ENCODE measurements at places on chromosomes 3 and 15.

GRCh38 chr15:63112871-63113270, 8.8 kb upstream of the LACTB start:
- DNase-seq: no peak

DNA sequence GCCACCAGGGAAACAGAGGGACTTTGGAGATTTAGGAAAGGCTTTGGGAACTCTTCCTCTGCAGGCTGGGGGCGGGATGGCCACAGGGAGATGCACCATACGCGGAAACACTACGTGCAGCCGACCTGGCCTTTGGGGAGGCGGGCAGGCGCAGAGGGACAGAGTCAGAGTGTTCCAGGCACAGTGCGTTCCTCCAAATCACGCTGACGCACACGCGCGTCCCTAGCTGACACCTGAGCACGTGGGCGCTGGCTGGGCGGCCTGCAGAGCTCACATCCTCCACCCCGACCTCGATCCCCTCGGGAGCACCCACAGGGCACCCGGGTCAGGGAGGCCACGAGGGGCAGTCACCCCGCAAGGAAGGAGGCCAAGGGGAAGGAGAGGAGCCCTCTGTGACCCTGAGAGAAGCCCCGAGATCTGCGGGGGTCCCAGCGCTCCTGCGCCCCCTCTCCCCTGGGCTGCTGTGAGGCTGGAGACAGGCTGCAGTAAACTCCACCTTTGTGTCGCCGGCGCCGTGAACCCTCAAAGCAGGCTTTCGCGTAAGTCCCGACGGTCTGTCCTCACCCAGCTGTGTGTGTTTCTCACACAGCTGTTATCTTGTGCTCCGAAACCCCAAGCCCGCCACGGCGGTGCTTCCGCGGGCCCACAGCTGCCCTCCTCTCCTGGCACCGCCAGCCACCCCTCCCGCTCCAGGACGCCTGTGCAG, 196.3 kb downstream of the OCA2 start:
- DNase-seq: no peak

DNA sequence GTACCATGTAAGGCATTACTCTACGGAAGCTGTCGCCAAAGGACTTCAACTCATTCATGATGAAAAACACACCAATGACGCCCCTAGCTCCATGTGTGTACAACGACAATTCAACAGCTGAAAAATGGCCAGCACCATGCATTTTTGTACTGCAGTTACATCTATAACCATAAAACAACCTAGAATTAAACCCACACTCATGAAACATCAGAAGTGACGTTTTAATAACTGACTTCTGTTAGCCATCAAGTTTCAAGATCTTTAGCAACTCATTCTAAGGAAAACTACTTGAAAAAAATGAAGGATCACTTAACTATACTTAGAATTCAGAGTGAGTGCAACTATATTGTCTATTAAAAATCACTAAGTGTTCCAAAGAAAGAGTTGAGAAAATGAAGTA, 84.9 kb downstream of the RFTN1 start:
- DNase-seq: no peak

DNA sequence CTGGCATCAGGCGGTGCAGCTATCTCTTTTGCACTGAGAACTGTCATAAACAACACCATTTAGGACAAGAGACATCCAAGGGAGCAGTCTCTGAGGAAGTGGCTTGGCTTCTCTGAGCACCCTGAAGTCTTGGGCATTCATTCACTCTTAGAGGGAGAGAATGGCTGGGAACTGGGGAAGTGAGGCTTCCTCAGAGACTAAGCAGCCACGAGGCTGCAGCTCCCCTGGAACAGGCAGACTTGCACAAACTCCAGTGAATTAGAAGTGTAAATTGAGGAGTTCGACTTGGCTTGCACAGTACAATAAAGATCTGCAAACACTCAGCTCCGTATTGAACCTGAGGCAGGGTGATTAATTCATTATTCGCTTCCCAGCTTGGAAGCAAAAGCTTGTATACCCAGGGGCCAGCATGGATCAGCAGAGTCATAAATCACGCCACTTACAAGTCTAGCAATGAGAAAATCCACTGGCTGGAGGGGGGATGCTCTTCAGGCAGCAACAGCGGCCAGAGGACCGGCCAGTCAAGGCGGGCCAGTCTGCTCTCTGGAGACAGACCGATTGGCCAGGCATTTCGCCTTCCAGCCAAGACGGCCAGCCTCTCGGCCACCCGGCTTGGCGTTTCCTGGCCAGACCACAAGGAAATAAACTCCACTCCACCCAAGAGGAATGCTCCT, 118.8 kb upstream of the ADPGK start:
- DNase-seq: no peak

GRCh38 chr15:77824361-77825251, 191.9 kb upstream of the LINGO1 start:
- DNase-seq: no peak

DNA sequence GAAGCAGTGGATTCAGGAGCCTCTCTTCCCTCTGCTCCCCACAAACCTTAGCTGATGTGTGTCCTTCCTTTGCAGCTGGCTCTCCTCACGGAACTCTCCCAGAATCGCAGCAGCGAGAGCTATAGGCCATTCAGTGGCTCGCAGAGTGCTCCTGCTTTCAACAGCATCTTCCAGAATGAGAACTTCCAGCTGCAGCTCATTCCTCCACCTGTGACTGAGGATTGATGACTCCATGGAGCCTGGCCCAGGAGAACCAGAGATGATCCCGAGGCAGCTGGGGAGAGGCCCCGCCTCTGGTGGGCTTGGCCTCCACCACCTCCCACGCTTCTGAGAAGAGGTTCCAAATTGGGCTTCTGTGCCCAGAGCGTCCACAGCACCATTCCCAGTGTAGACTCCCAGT, 101.1 kb downstream of the C3orf70 start:
- no peak for DNase-seq

- DNase-seq: peak; percentile 51
These were observed 553 bp upstream of the TNNC1 start for GRCh38 chr3:52454250-52454937.

DNA sequence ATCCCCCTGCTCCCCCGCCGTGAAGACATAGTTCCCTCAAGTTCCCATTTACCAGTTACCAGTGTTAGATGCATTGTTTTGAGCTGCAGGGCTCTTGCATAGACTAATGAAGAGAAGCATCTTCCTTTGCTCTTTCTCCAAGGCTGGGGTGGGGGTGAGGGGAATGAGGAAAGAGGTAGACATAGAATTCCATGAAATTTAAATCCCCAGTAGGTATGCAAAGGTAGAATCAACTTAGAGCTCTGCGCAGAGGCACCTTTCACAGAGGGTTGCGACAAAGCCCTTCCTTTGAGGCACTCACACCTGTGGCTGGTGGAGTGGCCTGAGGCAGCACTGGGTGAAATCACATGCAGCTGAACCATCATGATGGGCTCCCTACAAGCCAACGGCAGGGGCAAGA, 101.3 kb downstream of the WDR76 start:
- no peak for DNase-seq

DNA sequence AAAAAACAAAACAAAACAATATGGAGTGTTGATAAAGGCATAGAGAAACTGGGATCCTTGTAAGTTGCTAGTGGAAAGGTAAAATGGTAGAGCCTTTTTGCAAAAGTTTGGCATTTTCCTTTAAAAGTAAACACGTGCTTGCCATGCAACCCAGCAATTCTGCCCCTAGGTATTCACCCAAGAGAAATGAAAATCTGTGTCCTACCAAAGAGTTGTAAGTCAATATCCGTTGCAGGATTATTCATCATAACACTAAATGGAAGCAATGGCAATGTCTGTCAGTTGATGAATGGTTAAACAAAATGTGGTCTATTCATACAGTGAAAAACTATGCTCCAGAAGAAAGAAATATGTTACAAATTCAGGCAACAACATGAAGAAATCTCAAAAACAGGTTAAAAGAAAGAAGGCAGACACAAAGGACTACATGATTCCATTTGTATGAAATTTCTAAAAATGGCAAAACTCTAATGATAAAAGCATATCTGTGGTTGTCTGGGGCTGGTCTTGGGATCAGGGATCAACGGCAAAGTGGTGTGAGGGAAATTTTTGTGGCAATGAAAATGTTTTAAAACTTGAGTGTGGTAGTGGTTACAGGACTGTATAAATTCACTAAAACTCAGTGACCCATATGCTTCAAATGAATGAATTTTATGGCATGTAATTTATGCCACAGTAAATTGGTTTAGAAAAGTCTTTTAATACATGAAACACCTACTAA, 229.6 kb downstream of the OPA1 start:
- DNase-seq: no peak

DNA sequence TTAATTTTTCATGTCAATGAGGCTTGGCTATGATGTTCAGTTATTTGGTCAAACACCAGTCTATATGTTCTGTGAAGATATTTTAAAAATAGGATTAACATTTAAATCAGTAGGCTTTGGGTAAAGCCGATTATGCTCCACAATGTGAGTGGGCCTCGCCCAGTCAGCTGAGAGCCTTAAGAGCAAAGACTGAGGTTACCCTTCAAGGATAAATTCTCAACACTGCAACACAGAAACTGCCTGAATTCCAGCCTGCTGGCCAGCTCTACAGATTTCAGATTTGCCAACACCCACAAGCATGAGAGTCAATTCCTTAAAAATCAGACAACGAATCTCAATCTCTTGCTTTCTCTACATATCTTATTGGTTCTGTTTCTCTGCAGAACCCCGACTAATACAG, 188.3 kb downstream of the PLCH1 start:
- no peak for DNase-seq

DNA sequence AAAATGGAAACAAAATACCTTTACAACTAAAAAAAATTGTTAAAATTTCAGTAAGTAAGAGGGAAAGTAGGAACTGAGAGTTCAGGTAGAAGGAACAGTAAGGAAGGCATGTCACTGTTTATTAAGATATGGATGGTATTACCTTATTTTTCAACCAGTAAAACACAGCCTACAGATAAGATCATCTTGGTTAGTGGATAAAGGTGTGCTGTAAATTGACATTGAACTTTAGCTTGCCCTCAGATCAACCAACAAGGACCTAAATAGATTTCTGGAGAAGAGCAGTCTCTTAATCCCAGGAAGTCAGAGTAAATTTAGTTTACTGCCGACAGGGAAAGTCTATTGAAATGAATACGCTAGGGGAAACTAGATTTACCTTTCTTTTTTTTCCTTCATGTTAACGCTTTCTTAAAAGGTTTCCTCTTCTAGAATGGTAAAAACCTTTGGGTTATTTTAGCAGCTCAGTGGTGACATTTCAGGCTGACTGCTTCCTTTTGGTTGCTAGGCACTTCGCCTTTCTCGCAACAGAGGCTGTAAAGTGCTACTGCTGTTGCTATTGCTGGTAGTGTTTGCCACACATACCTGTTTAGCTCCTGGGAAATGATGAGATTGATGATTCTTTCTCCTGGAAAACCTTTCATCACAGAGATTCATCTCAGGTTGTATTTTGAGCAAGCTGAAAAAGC, 12.9 kb downstream of the DZIP3 start:
- no peak for DNase-seq

- DNase-seq: peak; percentile 31
These were observed 44.5 kb downstream of the OXNAD1 start for GRCh38 chr3:16309558-16309957.

DNA sequence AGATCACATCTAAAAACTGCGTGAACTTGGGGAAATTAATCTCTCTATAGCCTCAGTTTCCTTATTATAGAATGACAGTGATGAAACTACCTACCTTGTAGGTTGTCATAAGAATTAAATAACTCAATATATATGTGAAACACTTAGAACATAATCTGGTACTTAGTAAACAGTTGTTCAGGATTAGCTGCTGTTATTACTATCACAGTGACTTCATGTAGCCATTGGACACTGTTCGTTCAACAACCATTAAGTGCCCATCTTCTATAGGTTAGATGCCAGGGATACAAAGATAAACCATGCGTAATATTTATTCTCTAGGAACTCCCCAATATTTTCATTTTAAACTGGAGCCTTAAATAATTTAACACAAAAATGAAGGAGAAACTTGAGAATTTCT, 329.0 kb upstream of the PROK2 start:
- no peak for DNase-seq

DNA sequence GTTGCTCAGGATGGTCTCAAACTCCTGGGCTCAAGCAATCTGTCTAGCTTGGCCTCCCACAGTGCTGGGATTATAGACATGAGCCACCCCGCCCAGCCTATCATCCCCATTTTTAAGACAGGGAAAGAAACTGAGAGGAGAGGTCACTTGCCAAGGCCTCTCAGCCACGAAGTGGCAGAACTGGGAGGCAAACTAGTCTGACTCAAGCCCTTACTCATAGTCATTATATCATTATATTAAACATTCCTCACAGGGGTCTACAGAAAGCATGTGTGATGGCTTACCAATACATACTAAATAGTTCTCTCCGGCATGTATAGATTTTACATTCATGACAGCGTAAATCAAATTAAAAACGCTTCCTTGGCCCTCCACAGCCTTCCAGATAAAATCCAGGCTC, 62.0 kb upstream of the ZBTB38 start:
- no peak for DNase-seq

DNA sequence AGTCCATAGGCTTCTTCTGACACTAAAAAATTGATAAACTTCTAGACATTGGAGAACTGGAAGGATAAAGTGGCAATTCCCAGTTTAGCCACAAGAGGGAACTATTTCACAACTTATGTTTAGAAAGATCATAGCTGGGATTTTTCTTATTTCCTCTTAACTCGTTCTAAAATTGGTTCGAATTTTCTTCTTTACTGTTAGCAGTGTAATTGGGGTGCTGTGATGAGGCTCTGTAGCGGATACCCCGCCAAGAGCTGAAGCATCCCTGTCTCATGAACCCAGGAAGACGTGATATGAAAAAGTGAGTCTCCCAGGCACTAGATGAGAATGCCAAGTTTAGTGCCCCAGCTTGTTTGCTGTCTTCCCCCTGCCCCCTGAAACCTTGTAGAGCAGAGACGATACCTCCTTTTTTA, 85.1 kb downstream of the PDCD6IP start:
- no peak for DNase-seq

GRCh38 chr15:40104865-40105516, 3.7 kb downstream of the BMF start:
- peak; percentile 87 for DNase-seq

- no peak for DNase-seq
These were observed 6.8 kb downstream of the PRRT3 start for GRCh38 chr3:9945358-9945757.

DNA sequence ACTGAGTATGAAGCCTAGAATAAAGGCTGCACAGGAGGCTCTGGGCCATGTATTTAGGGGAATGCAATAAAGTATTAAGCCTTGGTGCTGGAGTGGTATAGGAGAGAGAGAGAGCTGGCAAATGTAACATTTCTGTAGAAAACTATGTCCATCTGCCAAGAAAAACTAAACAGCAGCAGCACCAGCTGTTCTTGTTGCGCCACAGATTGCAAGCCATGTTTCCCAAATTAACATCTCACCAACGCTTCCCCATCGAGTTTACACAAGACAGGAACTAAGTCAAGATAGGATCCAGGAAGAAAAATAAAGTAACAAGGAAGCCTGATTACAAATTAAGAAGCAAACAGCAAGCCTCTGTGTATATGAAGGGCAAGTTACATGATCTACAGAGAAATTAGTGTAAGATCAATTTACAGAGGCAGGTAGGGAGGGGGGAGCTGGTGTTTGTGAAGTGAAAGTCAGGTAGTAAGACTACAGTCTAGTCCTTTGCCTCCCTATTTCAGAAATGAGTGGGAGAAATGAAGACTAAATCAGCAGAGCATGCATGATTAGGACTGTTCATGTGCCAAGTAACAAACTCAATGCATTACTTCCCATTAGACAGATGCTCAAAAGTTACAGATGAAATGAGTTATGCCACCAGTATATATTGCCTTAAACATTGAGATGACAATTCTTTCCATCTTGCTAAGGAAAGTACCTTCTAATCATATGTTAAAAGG, 900.5 kb downstream of the EPHA3 start:
- no peak for DNase-seq

GRCh38 chr3:170811515-170811914, 58.5 kb downstream of the RPL22L1 start:
- DNase-seq: no peak

Measured in activated T-cell treated with anti-CD3 and anti-CD28 coated beads, Interleukin-2, amount 50 U/mL, for 24 hours (primary cell).